Stimulated activated CD4-positive, alpha-beta T cell treated with anti-CD3 and anti-CD28 coated beads, Interleukin-15, amount 100 ng/mL, for 24 hours (primary cell): ENCODE measurements at places on chromosomes 3 and 15.
A peak's percentile ranks its signal among the peaks of the same experiment; 100 is the strongest.

DNA sequence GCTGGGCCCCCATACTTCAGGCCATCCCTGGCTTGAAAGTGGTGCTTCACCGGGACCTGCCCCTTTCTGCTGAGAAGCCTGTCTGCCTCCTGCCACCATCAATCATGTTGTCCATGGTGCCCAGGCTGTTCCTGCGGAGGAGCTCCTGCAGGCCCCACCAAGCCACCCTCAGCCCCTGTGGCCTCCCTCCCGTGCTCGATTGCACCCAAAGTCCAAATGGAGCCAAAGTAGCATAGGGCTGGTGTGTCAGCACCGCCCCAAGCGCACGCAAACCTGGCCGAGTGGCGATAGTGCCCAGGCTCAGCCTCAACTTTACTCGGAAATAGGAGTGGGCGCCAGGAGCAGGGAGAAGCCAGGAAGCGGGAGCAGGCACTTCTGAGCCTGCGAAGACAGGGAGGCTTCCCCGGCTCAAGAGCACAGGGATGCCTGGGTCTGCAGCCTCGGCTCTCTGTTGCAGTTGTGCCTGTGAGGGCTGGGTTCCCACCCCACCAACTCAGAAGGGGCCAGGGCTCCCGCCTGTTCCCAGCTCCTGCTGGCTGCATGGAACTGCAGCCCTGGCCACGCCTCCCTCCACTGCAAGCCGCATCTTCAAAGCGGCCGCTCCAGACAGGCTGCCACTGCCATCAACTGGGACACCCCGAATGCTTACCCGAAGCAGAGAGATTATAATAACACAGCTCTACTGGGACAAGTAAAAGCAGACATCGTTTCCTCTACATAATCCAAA lies 203.0 kb downstream of the ARRDC4 start:
- DNase-seq: no peak

DNA sequence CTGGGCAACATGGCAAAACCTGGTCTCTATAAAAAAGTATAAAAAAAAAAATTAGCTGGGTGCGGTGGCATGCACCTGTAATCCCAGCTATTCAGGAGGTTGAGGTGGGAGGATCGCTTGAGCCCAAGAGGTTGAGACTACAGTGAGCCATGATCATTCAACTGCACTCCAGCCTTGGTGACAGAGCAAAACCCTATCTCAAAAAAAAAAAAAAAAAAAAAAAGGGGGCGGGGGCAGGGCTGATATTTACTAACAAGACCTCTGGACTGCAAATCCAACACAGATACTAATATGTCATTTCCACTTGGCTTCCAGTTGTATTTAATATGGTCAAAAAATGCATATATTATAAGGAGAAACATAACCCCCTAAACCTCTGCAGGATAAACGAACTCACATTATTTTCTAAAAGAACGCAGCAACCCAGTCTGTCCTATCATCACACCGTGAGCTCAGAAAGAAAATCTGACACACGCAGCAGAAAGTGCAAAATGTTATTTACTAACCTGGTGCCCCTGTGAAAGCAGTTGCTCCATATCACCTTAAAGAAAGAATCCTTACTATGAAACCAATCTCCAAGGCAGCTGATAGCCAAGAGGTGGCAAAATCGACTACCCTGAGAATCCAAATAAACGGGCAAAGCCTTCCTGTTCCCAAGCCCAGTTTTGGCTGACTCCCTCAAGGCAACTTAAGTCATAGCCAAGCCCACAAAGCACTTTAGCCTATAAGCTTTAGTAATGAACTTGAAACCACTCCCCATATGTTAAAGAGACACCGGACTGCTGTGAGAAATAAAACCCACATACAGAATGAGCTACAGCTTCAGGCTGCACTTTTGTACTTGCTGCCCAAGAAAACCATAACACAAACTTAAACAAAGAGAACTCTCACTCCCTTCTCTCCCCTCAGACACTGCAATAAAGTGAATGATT lies 39.3 kb downstream of the PLD1 start:
- DNase-seq: no peak

- DNase-seq: no peak
Observed at GRCh38 chr3:70531063-70531657, 218.7 kb upstream of the MDFIC2 start.

DNA sequence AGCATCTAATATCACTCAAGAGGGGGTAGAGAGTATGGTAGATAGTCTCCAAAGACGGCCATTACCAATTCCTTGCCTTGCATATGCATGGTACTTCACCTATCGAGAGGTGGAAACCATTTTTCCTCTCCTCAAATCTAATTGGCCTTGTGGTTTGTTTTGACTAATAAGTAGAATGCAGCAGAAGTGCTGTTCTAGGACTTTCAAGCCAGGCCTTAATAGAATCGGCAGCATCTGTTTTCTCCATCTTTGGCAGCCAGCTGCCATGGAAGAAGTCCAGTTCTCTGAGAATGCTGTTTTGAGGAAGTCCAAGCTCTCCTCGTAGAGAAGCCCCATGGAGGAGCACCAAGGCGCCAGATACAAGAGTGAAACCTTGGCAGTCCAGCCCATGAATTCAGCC lies 59.1 kb upstream of the RASGRP1 start:
- DNase-seq: no peak

DNA sequence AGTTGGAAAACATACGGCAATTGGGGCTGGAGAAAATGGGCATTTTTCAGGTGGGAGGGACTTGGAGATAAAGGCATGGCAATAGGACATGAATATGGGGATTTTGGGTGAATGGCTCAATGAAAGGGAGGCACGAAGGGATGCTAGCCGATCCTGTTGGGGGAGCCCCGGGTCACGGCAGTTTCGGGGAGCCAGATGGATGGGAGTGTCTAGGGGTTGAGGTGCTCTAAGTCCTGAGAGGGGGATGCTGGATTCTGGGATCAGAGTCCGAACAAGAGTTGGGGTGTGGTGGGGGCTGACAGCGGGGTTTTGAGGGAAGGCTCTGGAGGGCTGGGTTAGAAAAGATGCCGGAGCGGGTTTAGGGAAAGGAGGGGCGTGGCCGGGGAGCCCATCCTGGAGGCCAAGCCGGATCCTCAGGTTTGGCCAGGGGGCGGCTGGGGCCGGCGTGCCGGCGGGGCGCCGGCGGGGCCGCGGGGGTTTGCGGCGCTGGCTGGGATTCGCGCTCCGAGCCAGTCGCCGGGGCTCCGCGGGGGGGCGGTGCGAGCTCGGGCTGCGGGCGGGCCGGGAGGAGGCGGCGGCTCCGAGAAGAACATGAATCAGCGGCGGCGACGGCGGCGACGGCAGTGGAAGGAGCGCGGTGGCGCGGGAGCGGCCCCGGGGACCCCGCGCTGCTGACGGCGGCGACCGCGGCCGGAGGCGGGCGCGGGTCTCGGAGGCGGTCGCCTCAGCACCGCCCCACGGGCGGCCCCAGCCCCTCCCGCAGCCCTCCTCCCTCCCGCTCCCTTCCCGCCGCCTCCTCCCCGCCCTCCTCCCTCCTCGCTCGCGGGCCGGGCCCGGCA lies at the start of gene TYRO3:
TYRO3 (plus strand) TSS at position 813 of the 839 bp plus-strand sequence. CDS start 46 bp downstream, outside the sequence.
- DNase-seq: peak; percentile 81

DNA sequence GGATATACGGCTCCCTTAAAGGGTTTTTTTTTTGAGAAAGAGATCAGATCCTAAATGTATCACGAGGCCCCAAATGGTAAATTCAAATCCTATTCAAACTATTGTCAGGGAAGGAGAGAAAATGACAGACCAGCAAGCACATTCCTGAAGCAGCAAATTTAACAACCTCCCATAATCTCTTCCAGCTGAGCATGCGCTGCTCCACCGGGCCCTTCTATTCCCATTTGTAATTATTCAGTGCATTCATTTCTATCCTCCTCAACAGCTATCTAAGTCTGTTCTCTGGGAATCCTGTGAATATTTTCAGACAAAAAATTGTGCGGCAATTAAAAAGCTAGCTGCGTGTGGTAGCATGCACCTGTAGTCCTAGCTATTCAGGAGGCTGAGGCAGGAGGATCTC lies 43.2 kb downstream of the MAGI1 start:
- no peak for DNase-seq

DNA sequence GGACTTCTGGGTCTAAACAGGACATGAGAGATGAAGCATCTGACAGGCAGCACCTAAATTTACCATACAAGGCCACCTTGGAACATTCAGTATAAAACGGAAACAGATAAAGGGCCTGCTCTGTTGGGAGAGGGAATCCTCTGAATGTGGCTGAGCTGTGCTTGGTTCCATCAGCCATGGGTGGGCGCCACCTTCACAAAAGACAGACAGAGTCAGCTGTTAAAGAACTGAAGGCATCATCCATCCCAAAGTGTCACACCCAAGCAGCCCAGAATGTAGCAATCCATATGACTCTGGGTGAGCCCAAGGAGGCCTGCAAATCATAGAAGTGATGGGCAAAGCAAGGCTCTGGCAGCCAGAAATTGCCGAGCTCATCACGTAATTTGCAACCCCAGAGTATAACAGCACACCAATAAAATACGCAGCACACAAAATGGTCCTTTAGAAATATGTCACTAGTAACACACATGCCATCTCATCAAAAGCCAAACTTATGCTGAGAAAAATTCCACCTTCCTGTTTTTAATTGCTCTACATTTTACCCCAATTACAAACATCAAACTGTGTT lies 24.8 kb upstream of the RBP1 start:
- DNase-seq: no peak

- no peak for DNase-seq
Observed at GRCh38 chr3:93989241-93989640, 9.3 kb downstream of the ARL13B start.

DNA sequence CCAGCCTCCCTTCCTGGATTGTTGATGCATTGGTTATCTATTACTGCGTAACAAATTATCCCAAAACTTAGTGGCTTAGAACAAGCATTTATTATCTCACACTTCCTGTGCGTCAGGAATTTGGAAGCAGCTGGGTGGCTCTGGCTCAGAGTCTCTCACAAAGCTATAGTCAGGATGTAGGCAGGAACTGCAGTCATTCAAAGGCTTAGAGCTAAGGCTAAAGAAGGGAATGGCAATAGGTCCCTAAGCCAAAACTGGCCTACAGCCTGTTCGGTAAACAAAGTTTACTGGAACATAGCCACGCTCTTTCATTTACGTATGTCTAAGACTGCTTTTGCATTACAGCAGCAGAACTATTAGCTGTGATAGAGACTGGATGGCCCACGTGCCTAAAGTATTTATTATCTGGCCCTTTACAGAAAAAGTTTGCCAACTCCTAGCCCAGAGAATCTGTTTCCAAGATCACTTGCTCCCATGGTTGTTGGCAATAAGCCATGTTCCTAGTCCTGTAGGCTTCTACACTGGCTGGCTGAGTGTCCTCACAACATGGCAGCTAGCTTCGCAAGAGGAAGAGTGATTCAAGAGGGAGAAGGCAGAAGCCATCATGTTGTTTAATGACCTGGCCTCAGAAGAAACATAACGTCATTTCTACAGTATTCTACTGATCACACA lies 132.4 kb downstream of the SNRK start:
- DNase-seq: no peak

DNA sequence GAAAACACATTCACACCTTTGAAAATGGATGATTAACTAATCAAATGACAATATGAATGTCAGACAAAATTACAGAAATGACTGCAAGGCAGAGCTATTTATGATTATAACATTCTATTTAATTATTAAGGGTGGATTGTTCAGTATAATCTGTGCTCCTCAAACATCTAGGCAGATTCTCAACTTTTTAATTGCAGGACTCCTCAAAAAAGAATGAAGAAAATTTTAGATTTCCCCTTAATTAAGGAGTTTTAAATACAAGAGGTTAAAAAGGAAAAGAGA lies 22.6 kb upstream of the CMC1 start:
- DNase-seq: no peak

DNA sequence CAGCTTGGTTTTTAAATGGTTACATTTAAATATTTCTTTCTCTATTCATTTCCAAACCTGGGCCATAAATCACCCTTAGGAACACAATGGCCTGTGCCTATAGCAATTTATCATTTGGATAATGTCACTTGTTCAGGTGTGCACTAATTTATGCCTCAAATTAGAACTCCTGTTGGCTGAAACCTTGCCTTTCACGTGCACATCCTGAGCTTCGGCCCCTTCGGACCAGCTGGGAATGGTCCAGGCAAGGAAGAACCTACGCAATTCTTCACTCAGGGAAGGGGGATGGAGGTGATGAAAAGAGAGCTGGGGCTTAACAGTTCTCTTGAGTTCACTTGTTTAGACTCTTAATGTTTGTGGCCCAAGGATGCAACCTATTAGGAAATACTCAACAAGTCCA lies 324.1 kb upstream of the ICE2 start:
- no peak for DNase-seq

DNA sequence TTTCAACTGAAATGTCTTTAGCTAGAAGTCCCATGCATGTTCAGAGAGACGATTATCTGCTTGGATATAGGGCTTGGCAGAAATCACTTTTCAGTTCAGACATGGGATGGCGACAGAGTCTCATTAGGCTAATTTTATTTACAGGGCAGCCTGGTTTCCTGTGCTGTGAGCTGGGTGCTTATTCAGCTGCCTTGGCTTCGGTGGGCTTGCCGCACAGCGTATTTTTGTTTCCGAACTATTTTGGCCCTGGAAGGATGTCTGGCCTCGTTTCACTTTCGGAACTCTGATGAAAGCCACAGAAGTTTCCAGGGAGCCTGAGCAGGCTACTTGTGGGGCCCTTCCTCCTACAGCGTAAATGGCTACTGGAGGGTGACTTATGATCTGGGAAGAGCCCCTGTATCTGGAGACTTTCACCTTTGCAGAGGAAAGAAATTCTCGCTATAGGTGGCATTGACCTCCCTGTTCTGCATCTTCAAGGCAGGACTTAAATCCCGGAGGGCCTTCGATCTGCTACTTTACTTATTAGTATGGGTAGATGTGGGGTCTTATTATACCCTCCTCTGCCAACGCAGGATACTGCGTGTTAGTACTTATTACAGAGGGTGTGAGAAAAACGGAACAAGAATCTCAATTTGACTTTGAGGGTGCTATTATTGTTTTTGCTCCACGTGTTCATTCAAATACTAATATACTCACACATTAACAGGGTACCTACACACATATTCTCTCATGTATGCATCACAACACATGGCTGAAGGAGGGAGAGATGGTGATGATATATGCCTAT lies 364.0 kb upstream of the RBMS3 start:
- peak; percentile 19 for DNase-seq

- no peak for DNase-seq
Observed at GRCh38 chr15:53827355-53827754, 67.9 kb upstream of the WDR72 start.

- DNase-seq: no peak
Observed at GRCh38 chr15:68184616-68185480, 20.3 kb downstream of the CALML4 start.

GRCh38 chr3:177842302-177842701 lies 645.0 kb upstream of the TBL1XR1 start:
- DNase-seq: no peak

- DNase-seq: no peak
Observed at GRCh38 chr3:152192936-152193672, 75.6 kb upstream of the MBNL1 start.

- DNase-seq: no peak
Observed at GRCh38 chr15:73887481-73887880, 14.1 kb downstream of the TBC1D21 start.

GRCh38 chr3:132972333-132972732 lies 65.9 kb upstream of the TMEM108 start:
- no peak for DNase-seq

GRCh38 chr3:11140713-11141104 lies 13.6 kb upstream of the HRH1 start:
- DNase-seq: no peak
